ENCODE measurements at places on chromosomes 4 and X. TPM values are rescaled to one million over a fixed set of nuclear protein-coding genes. Genes with fewer than 3 reads are reported as not detected.

- DNase-seq: peak; percentile 78
These were observed 54.2 kb downstream of the TMA16 start for GRCh38 chr4:163548481-163549243.

HTN1 gene
- not detected for total RNA-seq

DNA sequence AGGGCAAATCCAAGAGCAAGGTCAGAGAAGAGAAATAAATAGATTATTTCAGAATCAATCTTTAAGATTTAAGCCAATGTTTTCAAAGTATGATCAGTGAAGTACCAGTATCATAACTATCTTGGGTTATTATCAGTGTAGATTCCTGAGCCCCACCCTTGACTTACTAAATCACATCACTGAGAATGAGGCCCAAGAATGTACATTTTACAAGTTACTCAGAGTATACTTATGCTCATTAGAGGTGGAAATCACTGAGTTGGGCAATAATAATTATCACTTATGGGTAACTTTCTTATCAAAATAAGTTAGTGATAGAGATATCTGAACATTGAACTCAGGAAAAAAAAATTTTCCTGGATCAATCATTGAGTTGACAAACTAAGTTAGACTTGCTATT, 121.6 kb upstream of the NOCT start:
- DNase-seq: no peak

LONRF3 gene
- total RNA-seq: 0.33 TPM

DNA sequence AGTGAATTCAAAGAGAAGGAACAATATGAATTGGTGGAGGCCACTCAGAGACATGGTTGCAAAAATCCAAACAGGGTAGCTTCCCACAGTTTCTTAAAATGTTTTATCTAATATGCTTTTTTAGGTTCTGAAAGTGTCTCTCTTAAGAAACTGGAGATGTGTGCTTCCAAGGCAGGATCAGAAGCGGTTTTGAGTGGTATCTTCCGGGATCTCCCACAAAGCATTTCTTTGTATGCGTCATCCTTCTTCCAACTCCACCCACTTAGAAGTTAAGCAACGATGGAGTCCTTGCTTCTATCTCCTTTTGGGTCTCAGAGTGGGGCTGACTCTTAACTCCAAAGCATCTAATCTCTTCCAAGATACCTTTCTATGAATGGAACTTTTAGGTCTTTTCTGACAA, 196.7 kb downstream of the MID1 start:
- no peak for DNase-seq

DNA sequence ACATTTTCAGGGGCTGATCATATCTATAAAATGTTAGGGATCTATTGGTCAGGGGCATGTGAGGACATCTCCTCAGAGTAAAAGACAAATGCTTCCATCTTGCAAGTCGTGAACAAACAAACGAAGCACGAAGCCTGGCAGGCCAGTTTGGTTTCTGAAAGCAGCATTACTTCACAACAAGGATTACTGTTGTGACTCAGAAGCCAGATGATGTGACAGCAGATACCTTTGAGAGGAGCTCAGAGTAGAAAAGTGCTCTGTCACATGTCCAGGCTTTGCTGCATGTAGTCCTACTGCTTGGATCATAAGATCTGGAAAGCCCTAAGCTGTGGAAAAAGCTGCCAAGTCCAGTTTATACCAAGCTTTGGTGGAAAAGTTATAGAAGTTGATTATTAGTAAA, 1827.2 kb downstream of the ARAP2 start:
- peak; percentile 13 for DNase-seq

DNA sequence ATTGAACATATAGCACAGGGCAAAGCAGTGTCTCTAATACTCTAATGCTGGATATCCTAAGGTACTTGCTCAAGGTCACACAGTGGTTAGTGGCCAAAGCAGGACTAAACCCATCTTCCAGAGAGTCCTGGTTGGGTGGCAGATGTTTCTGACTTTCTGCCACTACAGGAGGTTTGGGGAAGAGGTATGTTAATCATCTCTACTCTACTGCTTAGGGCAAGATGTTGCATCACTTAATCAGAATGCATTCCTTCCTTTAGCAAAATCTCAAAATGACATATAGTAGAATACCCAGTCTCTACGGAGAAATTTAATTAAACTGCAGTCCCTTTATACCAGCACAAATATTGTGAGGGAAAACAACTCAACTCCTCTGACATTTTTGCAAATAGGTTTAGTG, 190.7 kb upstream of the FAM241A start:
- DNase-seq: no peak

- DNase-seq: no peak
These were observed 19.6 kb upstream of the KDM5C start for GRCh38 chrX:53244610-53245009.

DNA sequence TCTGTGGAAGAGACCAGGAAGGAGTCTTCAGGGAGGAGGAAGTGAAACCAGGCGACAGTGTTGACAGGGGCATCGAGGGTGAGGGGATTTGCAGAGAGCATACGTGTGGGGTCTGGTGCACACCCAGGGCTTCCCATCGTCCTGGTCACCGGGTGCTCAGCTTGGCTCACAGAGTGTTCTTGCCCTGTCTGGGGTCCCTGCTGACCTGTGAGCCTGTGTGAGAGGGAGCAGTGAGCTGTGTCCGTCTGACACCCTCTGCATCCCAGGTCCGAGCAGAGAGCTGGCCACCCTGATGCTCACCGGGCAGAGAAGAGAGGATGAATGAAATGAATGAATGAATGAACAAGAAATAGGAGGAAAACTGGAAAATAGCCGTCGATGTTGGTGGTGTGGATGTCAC, 46.5 kb downstream of the CPZ start:
- no peak for DNase-seq

MAPK10 gene
- total RNA-seq: 8.0 TPM

DNA sequence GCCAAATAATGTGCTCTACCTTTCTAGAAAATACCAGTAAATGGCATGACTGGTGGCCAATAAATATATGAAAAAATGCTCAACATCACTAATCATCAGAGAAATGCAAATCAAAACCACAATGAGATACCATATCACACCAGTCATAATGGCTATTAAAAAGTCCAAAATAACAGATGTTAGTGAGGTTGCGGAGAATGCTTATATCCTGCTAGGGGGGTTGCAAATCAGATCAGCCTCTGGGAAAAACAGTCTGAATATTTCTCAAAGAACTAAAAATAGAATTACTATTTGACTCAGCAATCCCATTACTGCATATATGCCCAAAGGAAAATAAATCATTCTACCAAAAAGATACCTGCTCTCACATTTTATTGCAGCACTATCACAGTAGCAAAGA, 115.1 kb downstream of the RASGEF1B start:
- no peak for DNase-seq

GRCh38 chrX:49198540-49199314, 1.3 kb downstream of the SYP start:
- DNase-seq: no peak

JCHAIN gene
- total RNA-seq: 14.1 TPM

DRP2 gene
- 0.50 TPM for total RNA-seq

DNA sequence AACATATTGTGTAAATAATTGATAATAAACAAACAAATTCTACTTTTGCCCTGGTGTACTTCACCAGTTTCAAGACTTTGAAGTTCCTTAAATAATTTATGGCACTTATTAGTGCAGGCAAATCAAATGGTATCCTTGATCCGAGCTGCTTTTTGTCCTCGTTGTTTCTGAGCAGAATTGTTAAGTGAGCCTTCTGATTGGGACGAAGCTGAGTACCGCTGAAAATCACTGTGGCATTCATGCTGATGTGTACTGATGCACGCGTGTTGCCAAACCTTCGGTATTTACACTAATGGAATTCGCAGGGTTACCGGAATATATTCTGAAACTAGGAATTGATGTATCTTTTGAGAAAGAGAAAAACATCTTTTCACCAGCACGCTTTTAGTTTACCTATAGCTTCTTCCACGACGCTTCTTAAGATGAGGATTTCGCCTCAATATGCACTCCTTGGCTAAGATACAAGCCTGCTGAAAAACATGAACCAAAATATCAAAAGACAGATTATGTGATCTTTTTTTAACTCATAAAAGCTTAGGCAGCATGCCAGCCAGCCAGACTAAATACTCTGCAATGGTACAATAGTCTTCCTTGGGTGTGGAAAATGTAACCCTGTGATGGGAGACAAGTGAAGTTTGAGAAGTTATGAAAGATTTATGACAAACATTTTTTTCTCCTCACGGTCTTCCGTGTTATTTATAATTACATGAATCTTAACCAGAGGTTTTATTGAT, 48.9 kb upstream of the TENM3 start:
- DNase-seq: peak; percentile 38

DNA sequence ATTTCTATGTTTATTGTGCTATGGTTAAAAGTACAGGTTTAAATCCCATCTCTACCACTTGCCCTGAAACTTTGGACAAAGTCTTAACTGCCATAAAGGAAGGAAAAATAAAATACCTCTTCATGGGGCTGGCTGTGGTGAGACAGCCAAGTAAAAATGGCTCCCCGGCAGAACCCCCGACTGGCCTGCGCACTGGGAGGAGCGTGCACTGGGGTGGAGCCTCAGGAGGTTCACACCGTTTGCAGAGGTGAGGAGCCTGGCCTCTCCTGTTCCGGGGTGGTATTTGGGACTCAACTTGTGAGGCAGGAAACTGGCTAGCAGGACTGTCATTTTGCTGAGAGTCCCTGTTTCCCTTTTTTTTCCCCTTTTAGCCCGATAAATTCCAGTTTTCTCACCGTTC, 47.8 kb downstream of the CORIN start:
- DNase-seq: no peak
